NCI-H187 (cell line): ENCODE measurements at places on chromosomes 2 and 18.
A peak's percentile ranks its signal among the peaks of the same experiment; 100 is the strongest.

GRCh38 chr18:58117786-58118403, 73.9 kb downstream of the NEDD4L start:
- peak; percentile 7 for DNase-seq

GRCh38 chr2:8595811-8596600, 85.8 kb upstream of the ID2 start:
- DNase-seq, result no peak

- DNase-seq, result no peak
Observed at GRCh38 chr2:5988120-5988519, 295.9 kb downstream of the SOX11 start.

DNA sequence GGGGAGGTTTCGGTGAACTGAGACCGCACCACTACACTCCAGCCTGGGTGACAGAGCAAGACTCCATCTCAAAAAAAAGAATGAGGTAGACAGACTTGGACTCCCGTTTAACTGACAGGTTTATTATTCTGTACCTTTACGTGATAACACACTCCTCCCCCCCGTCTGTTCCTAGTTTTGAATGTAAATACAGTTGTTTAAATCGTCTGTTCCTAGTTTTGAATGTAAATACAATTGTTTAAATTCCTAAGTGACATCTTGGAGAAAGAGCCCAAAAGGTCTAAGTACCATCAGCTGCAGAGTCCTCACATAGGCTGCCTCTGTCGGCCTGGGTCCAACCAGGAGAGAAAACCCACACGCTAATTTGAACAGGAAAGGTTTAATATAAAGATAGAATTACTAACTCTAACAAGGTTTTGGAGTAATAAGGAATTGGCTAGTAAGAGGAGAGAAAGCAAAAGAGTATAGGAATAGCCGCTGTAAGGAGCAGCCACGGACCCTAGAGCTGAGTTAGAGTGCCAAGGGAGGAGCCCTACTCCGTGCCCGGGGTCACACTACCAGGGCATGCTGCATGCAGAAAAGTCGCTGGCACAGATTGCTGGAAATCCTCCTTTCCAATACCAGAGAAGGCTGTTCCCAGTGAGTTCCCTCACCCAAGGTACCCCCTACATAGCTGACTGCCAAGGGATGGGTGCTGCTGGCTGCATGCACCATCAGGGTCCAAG, 83.5 kb upstream of the RANBP2 start:
- DNase-seq, result no peak

DNA sequence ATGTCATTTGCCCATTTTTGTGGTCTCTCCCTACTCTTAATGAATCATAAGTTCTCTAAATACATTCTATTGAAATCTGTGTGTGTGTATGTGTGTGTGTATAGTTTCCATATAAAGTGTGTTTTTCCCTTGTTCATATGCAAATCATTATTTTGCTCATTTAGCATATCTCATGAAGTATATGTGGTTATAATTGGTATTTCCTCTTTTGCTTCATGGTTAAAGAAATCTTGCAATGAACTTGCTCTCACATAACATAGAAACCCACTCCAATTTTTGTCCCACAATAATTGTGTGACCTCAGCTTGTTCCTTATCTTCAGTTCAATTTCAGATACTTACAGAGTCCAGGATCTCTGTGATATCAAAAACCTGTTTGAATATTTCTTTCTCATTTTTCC, 1.2 kb downstream of the CPO start:
- no peak for DNase-seq
